ENCODE measurements at places on chromosomes 6 and 20.

GRCh38 chr20:34110745-34111641, 1.1 kb downstream of the EIF2S2 start:
- no peak for DNase-seq

- DNase-seq = no peak
Measured at GRCh38 chr6:6749702-6750491, 161.4 kb downstream of the LY86 start.

- DNase-seq = no peak
Measured at GRCh38 chr20:51159303-51159702, 136.4 kb upstream of the KCNG1 start.

DNA sequence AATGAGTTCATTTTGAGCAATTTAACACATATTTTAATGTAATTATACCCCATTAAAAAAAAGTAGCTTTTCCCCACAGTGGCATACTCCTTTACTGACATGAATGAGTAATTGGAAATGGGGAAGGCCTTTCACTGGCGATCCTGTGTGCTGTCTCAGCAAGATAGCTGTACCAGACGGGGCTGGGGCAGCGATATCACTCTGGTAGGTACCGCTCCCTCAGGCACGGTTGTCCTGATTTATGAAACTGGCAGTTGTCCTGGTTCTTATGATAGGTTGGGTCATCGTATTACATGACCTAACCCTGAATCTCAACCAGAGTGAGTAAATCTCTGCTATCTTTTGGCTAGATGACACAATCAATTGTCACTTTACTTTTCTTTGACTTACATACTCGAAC, 355.0 kb upstream of the MAP3K7 start:
- DNase-seq = no peak

- DNase-seq = no peak
Measured at GRCh38 chr20:19783966-19784401, 25.9 kb downstream of the RIN2 start.

DNA sequence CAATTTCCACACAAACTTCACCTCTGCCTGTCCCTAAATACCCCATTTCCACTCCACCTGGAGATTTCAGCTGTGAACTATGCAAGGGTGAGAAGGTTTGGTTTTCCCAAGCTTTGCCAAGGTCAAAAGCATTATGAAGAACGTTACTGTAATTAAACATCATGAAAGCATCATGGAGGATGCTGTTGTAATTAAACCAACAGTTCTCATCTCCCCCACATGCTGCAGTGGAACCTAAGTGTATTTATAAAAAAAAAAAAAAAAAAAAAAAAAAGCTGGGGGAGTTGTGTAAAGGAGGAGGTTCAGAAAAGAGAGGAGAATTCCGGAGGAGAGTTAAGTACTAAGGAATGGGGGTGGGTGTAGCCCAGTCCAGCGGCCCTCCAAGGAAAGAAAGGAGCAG, 474.9 kb upstream of the JARID2 start:
- DNase-seq = no peak

GRCh38 chr6:168374051-168374502, 54.5 kb upstream of the DACT2 start:
- DNase-seq = no peak

- no peak for DNase-seq
Measured at GRCh38 chr6:134724771-134725340, 225.0 kb downstream of the ALDH8A1 start.

Measured in T-cell (primary cell).